ENCODE measurements at places on chromosomes 4 and X. TPM values are rescaled to one million over a fixed set of nuclear protein-coding genes. Genes with fewer than 3 reads are reported as not detected.
A peak's percentile ranks its signal among the peaks of the same experiment; 100 is the strongest.

- H3K27me3 ChIP-seq: no peaks in the 10 kb centered on the region
- no peak for DNase-seq
- H3K36me3 ChIP-seq: no peaks in the 10 kb centered on the region
- H3K27ac ChIP-seq: no peak overlapping the region
- no peaks in the 10 kb centered on the region for H3K4me1 ChIP-seq
These were observed 61.2 kb downstream of the PASD1 start for GRCh38 chrX:151624677-151625076.

- no peaks in the 10 kb centered on the region for H3K27me3 ChIP-seq
- no peak overlapping the region for H3K27ac ChIP-seq
- no peak overlapping the region for H3K4me3 ChIP-seq
- no peaks in the 10 kb centered on the region for H3K4me1 ChIP-seq
These were observed 93.0 kb upstream of the DKK2 start for GRCh38 chr4:107129076-107129475.

DNA sequence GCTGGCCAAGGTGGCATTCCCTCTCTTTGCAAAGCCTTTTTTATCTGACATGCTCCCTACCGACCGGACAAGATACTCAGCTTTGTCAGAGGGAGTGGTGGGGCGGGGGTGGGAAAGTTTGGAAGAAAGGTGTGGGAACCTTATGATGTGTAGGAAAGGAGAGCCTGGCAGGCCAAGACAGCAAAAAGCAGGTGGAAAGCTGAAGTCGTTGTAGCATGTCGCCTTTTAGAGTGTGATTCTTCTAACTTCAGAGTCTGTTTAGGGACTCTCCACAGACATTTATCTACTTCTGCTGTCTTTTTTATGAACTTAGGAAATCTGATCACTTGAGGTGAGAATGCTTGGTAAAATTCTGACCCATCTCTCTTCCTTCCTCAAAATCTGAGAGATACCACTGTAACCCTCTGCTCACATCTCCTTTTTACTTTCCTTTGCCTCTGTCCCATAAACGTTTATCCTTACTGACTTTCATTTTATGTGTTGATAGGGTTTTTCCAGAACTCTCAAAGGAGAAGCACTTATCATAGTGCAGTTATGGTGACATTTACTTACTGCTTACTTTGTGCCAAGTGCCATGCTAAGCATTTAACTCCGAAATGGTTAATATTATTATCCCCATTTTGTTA lies 8.2 kb upstream of the RUFY3 start:
- no peak overlapping the region for H3K27ac ChIP-seq
- no peaks in the 10 kb centered on the region for H3K27me3 ChIP-seq
- DNase-seq: no peak
- no peaks in the 10 kb centered on the region for H3K4me1 ChIP-seq

DNA sequence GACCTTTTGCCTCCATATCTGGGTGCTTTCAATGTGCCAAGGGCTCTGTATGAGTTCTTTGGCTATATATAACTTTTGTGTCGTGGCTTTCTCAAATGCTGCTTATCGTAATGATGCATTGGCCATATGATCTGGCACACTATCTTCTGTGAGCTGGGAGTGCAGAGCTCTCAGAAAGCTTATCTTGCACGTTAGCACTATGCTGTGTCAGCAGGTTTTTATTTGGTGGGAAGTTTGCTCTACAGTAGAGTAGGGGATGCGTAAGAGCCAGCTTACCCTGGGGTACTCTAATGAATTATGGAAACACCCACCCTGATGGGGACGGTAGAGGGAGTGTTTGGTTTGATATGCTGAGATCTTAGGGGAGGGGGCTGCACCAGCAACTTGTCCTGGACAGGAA lies 119.6 kb downstream of the FAAH2 start:
- no peaks in the 10 kb centered on the region for H3K4me1 ChIP-seq
- no peak for DNase-seq
- no peak overlapping the region for H3K4me3 ChIP-seq
- no peaks in the 10 kb centered on the region for H3K27me3 ChIP-seq

DNA sequence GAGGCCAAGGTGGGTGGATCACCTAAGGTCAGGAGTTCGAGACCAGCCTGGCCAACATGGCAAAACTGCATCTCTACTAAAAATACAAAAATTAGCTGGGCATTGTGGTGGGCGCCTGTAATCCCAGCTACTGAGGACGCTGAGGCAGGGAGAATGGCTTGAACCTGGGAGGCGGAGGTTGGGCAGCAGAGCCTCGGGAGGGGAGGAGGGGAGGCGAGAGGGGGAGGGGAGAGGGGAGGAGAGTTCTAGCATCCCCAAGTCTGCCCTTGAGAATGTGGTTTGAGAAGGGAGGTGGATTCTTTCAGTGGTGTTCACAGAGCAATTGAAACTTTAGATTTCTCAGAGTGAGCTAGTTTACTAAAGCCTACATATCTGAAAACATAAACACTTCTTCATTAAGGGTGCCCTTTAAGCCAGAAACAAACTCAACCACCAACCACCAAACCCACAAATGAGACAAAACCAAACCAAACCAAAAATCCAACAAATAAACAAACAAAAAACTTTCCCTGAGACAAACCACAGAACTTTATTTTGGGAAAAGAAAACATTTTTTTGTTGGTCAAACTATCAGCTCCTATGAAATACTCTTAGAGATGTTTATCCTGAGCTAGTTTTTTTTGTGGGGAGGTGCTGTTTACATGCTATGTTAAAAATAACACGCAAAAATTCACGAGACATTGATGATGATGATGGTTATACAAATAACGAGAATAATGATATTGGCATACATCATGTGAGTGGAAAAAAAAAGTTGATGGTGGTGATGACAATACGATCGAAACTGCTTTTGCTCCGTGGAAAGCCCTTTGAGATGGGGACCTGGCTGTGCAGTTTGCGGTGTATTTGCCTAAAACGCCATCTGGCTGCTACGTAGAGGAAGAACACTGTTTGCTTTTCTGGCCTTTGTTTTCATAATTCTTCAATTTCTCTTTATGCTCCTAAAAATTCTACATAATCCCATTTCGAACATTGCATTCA lies 98.2 kb upstream of the PRKX start:
- DNase-seq: no peak
- H3K27me3 ChIP-seq: no peaks in the 10 kb centered on the region
- H3K4me3 ChIP-seq: peak overlapping the region; percentile 31
- H3K27ac ChIP-seq: no peak overlapping the region
- peaks cover 4% of the 10 kb centered on the region for H3K4me1 ChIP-seq

DNA sequence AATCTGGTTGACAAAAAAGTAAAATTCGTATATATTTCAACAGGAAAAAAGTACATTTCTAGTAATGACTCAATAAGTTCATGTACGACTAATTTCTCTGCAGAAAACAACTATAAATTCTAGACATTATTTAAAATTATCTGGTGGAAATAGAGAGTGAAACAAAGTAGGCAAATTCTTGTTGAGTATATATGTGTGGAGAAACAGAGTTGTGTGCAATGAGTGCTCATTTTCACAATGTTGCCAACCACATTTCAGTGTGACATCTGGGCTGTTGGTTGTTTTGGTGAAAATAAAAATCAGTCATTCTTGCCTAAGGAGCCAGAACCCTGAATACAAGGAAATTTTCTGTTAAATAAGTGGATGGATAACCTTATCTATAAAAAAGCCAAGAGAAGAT lies 372.0 kb upstream of the NDST4 start:
- H3K4me1 ChIP-seq: no peaks in the 10 kb centered on the region
- DNase-seq: no peak
- no peak overlapping the region for H3K27ac ChIP-seq

DNA sequence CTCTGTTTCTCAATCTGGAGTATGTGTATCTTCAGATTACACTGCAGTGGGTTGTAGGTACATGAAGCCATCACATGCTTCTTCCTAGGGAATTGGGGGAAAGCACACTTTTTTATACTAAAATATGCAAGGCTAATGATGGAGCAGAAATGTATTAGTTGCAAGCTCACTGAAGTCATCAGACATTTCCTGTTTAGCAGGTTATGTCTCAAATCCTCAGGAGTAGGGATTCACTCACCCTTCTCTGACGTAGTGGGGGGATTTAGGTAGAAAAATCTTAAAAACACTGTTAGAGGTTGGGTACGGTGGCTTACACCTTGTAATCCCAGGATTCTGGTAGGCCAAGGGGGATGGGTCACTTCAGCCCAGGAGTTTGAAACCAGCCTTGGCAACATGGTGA lies 128.4 kb upstream of the GPC4 start:
- H3K4me3 ChIP-seq: no peak overlapping the region
- H3K4me1 ChIP-seq: no peaks in the 10 kb centered on the region
- DNase-seq: no peak

GRCh38 chr4:76090241-76090691 lies 15.8 kb downstream of the ART3 start:
- no peaks in the 10 kb centered on the region for H3K36me3 ChIP-seq
- no peak for DNase-seq

- H3K4me1 ChIP-seq: no peaks in the 10 kb centered on the region
- DNase-seq: no peak
- no peaks in the 10 kb centered on the region for H3K27me3 ChIP-seq
- no peaks in the 10 kb centered on the region for H3K36me3 ChIP-seq
These were observed 234.8 kb downstream of the COL25A1 start for GRCh38 chr4:109067508-109068235.

DNA sequence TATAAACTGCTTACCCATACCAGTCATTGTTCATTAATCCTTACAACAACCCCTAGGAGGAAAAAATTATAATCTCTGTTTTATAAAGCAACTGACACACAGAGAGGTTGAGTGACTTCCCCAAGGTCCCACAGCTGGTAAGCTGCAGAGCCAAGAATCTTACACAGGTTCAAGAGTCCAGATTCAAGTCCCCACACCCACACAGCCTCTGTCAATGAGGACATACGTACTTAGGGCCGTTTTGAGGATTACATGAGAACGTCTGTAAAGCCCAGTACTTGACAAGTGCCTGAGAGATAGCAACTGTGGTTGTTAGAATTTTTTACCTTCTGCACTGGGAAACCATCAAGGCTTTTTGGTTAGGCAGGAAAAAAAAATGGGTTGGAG lies 556 bp upstream of the SLC25A43 start:
- H3K4me3 ChIP-seq: peak overlapping the region; percentile 83
- no peak for DNase-seq
- no peaks in the 10 kb centered on the region for H3K27me3 ChIP-seq
- peaks cover 3% of the 10 kb centered on the region for H3K4me1 ChIP-seq
- peak overlapping the region; percentile 71 for H3K27ac ChIP-seq
- H3K36me3 ChIP-seq: no peaks in the 10 kb centered on the region

DNA sequence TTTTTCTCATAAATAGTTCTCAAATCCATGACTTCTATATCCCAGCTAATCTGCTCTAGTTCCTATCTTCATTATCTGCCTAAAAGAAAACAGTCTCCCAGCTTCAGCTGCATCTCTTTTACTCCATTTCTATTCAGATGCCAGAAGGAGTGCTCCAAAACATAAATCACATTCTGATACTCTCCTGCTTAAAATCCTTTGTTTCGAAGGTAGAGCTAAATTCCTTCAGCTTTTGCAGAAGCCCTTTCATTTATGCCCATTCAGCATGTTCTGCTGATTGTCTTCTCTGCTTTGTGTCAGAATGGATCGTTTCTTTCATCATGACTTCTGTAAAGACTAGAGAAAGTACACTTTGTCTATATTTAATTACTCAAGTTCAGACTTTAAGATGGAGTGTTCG lies 440.1 kb upstream of the SMIM31 start:
- H3K27me3 ChIP-seq: no peaks in the 10 kb centered on the region
- no peak overlapping the region for H3K27ac ChIP-seq
- H3K36me3 ChIP-seq: no peaks in the 10 kb centered on the region

- no peaks in the 10 kb centered on the region for H3K4me1 ChIP-seq
- H3K27me3 ChIP-seq: no peaks in the 10 kb centered on the region
- H3K27ac ChIP-seq: no peak overlapping the region
- no peak overlapping the region for H3K4me3 ChIP-seq
These were observed 38.7 kb downstream of the KDM5C start for GRCh38 chrX:53186351-53186750.

- H3K27ac ChIP-seq: no peak overlapping the region
- DNase-seq: no peak
- no peaks in the 10 kb centered on the region for H3K27me3 ChIP-seq
- no peaks in the 10 kb centered on the region for H3K4me1 ChIP-seq
- H3K4me3 ChIP-seq: no peak overlapping the region
These were observed 1317.2 kb downstream of the PCDH7 start for GRCh38 chr4:32037399-32037798.

DNA sequence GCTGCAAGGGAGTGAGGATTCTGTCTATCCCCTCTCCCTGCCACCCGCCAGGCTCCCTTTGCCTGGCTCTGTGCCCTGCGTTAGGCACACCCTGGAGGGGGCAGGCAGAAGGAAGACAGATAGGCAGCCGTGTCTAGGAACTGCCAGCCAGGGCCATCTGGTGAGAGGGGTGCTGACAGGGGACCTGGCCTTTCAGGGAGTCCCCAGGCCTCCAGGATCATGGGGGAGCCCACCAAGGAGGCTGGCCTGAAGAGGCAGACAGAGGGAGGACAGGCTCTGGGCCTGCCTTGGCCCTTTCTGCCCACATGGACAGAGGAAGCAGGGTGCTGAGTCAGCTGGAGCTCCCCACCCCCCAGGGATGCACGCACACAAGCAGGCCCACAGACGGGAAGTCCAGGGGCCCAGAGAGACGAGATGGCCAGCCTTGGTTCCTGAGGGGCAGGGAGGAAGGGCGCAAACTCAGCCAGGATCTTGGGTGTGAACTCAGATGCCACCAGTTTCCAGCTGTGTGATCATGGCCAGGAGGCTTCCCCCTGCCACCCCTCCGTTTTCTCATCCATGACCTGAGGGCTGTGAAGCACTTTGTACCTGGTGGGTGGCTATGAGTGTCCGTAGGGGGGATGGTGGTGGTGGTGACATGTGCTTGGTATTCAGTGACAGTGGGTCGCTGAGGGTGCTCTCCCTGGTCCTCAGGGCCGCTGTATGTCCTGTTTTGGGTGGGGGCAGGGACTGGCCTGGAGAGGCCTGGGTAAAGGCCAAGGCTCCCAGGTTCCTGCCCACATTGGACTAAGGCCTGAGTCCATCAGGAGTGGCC lies 1.8 kb downstream of the SH3BP2 start:
- DNase-seq: no peak
- H3K4me1 ChIP-seq: peaks cover 27% of the 10 kb centered on the region
- no peaks in the 10 kb centered on the region for H3K27me3 ChIP-seq

FHDC1 gene
- total RNA-seq: 0.27 TPM

HSPA4L gene
- 5.8 TPM for total RNA-seq

ZNF630 gene
- total RNA-seq: 3.7 TPM

Measured in thoracic aorta (tissue), 2 donors.